ENCODE measurements at places on chromosomes 12 and 14. TPM values are rescaled to one million over a fixed set of nuclear protein-coding genes. Genes with fewer than 3 reads are reported as not detected.

DNA sequence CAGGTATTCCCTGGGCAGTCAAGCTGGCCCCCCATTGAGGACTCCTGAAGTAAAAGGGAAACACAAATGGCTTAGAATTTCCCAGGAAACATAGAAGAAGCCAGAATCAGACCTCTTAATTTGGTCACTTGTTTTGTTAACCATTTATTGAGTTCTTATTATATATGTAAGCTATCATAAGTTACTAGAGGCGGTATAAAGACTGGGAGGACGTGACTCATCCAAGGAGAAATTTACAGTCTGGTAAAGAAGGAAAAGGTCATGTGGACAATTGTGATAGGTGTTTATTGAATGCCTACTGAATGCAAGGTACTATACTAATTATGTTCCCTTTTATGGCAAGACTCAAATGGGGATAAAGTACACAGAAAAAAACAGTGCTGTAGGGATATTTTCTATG lies 146.7 kb downstream of the DYRK2 start:
- DNase-seq, result no peak

Gene CCDC60
- not detected for total RNA-seq

Gene ING4
- 20.1 TPM for total RNA-seq

DNA sequence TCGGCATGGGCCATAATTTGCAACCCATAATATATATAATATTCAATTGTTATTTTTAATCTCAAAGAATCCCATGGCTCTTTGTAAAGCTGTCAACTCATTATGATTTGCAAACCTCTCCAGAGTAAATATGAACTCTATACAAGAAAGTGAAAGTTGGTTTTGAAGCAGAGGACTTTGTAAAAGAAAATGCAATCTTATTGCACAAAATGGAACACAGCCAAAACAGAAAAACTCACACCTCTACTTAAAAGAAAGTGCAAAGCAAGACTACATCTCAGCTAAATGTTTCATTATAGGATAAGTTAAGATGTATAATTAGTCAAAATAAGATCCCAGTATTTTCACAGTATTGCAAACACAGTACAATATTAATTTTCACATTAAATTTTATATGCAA lies 111.2 kb upstream of the FLRT2 start:
- no peak for DNase-seq

Gene ZDHHC22
- total RNA-seq, result not detected

DNA sequence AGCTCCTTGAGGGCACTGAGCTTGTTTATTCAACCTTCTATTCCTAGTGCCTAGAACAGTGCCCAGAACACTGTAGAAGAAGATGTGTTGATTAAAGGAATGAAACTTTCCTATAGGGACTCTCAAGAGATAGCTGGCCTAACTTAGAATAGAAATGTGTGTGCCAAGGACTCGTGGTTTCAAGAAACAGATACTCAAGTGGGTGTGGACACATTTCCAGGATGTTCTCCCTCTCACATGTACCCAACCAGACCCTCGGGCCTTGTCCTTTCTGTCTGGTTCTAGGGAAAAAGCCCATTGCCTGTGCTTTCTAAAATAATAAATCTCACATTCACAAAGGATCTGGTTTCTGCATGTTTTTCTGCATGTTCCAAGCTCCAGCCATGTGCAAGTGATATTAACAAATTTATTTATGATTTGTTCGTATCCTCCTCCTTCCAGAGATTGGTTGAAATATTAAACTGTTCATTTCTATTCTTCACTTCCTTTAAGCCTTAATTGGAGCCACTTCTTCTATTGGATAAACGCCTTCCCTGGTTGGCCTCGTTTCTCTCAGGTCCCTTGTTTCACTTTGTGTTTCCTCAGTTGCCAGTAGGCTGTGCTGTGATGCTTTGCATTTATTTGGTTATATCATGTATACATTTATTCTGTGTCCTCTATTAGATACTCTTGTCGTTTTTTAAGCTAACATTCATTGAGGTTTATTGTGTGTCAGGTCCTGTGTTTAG lies 89.8 kb downstream of the CRADD start:
- DNase-seq, result no peak

Gene LRRIQ1
- total RNA-seq, result not detected

DNA sequence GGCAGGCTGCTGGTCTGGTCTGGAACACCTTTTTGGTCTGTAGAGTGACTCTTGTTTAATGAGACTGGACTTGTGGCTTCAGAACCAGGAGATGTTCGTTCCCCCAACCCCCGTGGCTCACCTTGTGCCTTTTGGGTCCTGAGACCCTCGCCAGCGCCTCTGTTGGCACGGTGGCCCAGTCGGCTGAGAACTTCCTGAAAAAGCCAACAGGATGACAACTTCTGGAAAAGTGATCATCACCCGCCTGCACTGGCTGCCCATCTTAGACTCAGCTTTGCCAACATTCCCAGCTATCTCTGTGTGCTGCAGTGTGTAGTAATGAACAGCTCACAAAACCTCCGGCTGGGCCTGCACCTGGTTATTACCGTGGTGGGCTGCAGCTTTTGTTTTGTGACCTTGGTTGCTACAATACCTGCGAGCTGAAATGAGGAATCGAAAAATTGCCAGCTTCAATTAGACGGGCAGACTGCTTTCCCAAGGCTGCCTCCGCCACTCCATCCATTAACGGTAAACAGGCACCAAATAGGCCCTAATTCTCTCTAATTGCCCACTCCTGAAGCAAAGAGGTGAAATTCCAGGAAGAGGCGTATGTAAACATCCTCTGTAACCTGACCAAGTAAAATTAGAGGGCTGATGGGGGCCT lies 16.0 kb downstream of the MEG3 start:
- no peak for DNase-seq

Gene DBX2
- not detected for total RNA-seq

DNA sequence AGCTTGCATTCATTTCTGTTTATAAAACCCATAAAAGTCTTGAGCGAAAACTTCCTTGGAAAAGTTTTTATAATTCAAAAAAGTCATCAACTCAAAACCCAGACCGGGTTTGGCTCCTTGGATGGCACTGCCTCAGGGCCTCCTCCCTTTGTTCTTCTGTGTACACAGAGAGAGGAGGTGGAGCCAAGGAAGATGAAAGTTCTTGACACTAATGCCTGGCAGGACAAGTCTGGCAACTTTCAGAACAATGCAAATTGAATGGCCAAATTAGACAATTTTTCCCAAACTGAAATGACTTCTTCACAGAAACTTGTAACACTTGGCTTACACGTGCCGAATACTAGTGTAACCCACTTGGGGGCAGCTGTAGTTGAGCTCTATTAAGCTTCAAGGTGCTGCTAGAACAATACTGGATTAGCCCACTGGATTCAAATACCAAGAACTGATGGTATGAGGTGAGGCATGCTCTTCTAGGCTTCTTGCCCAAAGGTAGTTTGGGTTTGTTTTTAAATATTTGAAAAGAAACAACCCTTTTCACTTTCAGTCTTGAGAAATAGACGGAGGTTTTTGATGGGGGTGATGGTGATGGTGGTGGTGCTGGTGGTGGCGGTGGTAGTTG lies 86.6 kb upstream of the FRMD6 start:
- no peak for DNase-seq

DNA sequence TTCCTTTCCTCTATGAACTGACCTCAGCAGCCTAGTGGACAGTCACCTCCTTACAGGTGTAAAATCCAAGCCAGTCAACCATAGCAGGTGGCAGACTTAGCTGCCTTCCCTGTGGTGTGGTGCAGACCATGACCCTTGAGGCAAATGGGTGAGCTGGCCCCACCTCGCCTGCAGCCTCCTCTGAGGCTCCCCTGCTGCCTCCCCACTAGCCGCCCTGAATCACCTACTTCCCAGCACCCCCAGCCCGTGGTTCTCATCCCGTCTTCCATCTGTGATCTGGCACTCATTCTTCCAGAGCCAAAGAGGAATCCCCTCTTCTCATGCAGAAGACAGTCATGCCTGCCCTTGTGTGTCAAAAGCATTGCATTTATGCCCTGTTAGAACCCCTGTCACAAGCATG lies 34.4 kb upstream of the TSPAN9 start:
- DNase-seq, result no peak

DNA sequence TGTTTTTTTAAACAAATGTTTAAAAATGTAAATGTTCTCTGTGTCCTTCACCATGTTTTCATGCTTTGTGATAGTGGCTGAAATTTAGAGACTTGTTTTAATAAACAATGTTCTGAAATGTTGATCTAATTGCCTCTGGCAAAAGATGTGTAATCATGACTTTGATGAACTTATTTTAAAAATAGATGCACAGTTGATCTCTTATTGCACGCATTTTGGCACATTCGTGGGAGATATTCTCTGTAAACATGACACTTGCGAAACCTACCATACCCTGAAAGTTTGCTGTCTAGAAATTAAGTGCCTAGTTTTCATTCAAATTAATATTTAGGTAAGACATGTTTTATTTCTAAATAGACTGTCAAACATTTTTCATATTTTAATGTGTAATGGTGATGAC lies 119.7 kb upstream of the DNM1L start:
- DNase-seq, result no peak

Gene APPL2
- total RNA-seq, result 8.2 TPM

Gene MAP3K9
- 7.9 TPM for total RNA-seq

DNA sequence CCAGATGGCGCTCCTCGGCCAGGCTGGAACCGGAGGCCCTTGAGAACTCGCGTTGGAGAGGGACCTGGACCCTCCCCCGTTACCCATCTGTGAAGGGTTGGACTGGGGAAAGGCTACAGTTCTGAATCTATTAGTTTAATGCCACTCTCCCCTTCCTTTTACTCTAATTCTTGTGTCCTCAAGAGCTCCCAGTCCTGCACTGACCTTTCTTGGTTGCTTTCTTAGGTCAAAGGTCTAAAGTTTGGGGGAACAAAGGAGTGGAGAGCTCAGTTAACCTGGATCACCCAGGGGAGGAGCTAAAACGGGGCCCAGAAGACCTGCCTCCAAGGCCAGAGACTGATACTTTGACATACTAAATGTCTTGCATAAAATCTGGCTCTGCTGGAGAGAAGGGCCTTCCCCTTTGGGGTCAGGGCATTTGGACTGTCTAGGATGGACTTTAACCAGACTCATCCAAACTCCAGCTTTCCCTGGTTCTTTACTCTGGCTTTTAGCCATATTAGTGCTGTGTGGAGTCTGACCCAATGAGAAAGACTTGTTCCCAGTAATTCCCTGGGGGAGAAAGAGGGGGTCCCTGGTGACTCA lies 923 bp upstream of the MLF2 start:
- no peak for DNase-seq

Gene LARP4
- 55.8 TPM for total RNA-seq

GRCh38 chr12:576615-577110 lies 86.6 kb downstream of the NINJ2 start:
- DNase-seq, result no peak
